ENCODE measurements at places on chromosomes 6 and 20.

- DNase-seq, result no peak
Measured at GRCh38 chr20:52490711-52491430, 299.3 kb upstream of the ZFP64 start.

- DNase-seq, result no peak
Measured at GRCh38 chr6:144730088-144730645, 445.0 kb downstream of the UTRN start.

- no peak for DNase-seq
Measured at GRCh38 chr20:40902661-40903060, 126.0 kb upstream of the TOP1 start.

DNA sequence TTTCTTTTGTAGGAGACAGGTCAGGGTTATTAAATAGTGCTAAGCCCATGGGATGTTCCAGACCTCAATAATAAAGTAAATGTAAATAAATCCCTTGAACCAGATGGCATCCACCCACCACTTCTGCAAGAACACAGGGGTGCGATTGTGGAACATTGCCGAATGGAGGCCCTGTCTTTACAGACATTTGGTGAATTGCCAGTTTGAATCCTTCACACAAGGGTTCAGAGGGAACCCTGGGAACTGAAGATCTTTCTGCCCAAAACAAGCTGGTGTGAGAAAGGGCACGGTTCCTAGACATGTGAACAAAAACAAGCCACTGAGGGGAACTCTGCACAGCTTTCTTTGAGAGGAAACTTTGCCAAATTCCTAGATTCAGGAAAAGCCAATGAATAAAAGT is 30.2 kb upstream of the RNF8 start:
- DNase-seq, result no peak

DNA sequence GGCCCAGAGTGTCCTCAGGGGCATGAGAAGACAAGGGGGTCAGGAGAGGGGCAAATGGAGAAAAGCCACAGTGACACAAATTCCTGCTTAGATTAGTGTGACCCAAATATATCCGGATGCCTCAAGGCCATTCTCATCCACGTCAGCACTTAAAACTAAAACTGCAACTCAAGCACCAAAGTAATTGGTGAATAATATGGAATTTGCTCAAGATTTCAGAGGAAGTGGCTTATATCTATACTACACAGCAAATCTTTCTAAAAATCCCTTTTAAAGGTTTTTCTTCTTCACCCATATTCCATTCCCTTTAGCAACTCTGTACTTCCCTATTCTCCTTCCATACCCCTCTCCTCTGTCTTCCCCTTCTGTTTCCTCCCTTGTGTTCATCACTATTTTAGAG is 15.2 kb downstream of the DEF6 start:
- no peak for DNase-seq

GRCh38 chr6:33053230-33053629 is 20.2 kb downstream of the HLA-DPA1 start:
- no peak for DNase-seq

GRCh38 chr6:33827546-33828451 is 24.0 kb upstream of the MLN start:
- DNase-seq, result no peak

All from CMK (cell line).